ENCODE measurements at places on chromosomes 4 and X.

GRCh38 chr4:78784236-78784865 lies 8.2 kb downstream of the BMP2K start:
- DNase-seq, result no peak

GRCh38 chr4:54109241-54110018 lies 9.5 kb downstream of the GSX2 start:
- no peak for DNase-seq

GRCh38 chr4:153019906-153020305 lies 83.8 kb downstream of the FHDC1 start:
- DNase-seq, result no peak

- DNase-seq, result no peak
These were observed 61.1 kb upstream of the MTM1 start for GRCh38 chrX:150507251-150507856.

DNA sequence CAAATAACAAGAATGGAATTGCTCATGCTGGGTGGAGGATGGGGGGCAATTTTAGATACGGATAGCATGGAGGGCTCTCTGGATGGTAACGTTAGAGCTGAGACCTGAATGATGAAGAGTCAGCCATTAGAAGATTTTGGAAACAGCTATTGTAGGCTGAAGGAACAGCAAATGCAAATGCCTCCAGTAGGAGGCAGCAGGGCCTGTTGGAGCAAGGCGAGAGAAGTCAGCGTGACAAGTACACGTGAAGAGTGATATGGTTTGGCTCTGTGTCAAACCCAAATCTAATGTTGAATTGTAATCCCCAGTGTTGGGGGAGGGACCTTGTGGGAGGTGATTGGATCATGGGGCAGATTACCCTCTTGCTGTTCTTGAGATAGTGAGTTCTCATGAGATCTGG lies 59.3 kb upstream of the SOD3 start:
- DNase-seq, result no peak

DNA sequence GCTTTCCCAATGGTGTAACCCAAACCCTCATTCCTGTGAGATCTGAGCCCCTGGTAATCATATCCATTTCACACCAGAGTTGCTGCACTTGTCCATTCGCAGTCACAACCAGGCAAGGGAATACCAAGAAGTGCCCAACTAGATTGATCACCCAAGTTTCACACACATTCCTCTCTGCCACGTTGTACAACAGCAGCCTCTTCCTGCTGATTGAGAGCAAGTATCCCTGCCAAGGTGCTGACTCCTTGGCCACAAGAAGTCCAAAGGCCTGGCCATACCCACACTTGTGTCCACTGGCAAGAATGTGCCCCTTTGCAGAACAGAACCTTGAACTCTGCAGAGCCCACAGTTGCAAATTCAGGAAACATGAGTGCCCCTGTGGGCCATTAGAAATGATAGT lies 6.5 kb upstream of the ACOT9 start:
- no peak for DNase-seq

DNA sequence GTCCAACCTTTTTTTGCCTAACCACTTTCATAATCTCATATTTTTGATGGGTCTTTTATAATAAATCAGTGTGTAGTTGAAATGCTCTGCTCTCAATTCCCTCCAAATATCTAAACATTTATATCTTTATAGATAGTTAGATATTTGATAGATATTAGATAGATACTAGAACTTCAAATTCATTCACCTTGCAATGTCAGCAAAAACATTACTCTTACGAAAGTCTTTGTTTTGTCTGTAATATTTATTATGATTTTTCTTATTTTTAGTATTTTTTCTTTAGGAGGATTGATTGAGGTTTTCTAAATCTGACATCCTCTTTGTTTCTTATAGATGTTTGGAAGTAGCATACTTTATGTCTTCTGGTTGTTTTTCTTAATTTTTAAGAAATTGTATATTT lies 2563.6 kb downstream of the PCDH7 start:
- no peak for DNase-seq

DNA sequence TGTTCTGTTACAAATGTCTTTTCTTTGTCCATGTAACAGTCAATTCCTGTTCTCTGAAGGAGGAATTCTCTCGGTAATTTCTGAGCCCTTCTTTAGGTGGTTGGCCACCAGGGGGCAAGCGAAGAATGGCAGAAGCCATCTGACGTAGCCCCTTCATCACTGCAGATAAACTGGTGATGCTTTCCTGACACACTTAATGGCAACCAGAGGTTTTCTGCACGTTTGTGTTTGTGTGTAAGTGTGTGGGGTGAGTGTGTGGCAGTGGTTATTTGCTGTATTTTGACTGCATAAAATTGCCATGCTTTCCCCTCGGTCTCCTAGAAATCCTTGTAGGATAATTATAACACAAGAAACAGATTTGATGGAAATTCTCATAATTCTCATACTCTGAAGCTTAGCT lies 64.8 kb upstream of the STOX2 start:
- peak; percentile 64 for DNase-seq

- no peak for DNase-seq
These were observed 8.2 kb downstream of the MSANTD1 start for GRCh38 chr4:3257103-3257555.

DNA sequence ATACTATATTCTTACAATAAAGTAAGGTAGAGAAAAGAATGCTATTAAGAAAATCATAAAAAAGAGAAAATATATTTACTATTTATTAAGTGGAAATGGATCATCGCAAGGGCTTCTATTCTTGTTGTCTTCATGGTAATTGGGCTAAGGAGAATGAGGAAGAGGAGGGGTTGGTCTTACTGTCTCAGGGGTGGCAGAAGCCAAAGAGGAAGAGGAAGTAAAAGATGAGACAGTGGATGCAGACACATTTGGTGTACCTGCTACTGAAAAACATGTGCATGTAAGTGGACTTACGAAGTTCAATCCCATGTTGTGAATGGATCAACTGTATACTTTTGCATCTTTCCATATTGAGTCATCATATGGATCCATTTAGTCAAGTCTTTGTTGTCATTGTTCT lies 1502.1 kb upstream of the ADGRL3 start:
- DNase-seq, result no peak

- DNase-seq, result no peak
These were observed 21.8 kb upstream of the JAKMIP1 start for GRCh38 chr4:6221851-6222760.

- no peak for DNase-seq
These were observed 168.8 kb upstream of the RBPJ start for GRCh38 chr4:26152056-26152455.

DNA sequence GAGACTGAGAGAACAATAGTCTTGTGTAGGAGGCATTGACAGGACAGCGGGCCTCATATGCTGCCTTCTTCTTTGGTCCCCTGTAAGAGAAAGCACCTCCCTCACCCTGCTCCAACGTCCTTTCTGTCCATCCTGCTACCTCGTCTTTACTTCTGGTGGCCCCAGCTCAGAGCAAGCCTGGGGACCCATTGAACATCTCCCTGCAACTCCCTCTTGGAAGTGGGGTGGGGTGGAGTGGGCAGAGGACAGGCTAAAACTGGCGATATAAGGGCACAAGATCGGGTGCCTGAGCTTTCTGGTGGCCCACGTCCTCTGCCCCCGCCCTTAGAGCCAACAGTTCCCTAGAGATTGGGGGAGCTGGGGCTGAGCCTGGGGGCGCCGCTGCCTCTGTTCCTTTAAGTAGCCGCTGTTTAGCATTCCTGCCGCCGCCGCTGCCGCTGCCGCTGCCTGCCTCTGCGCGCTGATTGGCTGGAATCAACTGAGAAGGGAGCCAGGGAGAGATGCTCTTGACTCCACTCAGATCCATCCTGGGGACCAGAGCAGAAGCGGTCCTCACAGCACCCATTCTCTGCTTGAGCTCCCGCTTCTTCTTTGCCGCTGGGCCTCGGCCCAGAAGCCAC lies at the start of gene DLG3:
Gene DLG3 (plus strand): TSS at position 510 of the 620 bp plus-strand sequence. CDS start 367 bp downstream, outside the sequence.
- DNase-seq, result peak; percentile 17

GRCh38 chr4:3211866-3212265 lies 37.1 kb upstream of the MSANTD1 start:
- no peak for DNase-seq

DNA sequence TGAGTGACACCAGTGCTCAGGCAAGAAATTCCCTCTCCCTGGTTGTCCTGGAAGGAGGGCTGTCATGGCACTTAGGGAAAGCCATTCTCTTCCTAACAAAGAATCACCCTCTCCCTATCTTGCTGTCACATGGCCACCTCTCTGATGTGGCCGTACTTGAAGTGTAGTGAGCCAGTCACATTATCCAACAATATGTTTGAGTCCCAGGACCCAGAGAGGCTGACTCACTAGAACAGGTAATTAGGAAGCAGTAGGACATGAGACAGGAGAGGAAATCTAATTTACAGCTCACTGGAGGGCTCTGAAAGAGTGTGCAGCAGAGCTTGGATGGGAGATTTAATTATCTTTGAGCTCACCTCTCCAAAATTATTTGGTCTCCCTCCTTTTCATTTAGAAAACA lies 299.1 kb downstream of the ARHGAP24 start:
- no peak for DNase-seq

DNA sequence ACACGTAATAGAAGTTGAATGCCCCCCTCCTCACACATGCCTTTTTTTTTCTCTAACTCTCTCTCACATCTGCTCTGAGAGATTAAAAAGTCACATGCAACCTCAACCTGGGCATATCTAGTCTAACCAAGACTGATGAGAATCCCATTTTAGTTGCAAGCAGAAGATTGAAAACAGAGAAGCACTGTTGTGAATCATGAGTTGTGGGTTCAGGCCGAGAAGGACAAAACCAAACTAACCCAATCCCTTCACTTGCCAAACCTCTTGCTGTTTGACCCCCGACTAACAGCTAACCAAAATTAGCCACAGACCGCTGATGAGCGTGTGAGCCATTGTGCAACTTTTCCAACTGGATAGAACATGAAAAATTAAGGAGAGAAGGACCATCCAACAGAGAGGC lies 31.8 kb downstream of the CXCL1 start:
- DNase-seq, result no peak

DNA sequence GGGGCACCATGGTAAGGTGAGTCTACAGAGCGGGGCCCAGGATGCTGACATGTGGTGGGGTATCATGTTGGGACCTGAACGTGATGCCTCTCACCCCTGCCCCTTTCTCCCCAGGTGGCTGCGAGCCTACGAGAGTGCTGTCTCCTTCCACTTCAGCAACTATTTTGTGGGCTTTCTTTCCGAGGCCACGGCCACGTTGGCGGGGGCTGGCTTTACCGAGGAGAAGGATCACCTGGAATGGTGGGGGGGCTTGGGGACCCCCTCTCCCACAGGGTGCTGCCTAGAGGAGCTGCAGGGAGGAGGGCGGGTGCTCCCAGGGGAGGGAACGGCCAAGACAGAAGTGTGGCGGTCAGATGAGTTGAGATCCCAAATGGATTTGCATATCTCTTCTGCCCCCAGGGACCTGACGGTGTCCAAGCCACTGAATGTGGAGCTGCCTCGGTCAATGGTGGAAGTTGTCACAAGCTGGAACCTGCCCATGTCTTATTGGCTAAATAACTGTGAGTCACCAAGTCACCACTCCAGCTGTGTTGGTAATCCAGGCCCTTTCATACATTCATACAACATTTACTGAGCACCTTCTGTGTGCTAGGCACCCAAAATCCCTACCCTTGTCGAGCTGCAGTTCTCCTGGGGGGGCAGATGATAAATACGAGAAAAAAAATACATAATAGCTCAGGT lies 5.5 kb downstream of the PORCN start:
- DNase-seq, result no peak

DNA sequence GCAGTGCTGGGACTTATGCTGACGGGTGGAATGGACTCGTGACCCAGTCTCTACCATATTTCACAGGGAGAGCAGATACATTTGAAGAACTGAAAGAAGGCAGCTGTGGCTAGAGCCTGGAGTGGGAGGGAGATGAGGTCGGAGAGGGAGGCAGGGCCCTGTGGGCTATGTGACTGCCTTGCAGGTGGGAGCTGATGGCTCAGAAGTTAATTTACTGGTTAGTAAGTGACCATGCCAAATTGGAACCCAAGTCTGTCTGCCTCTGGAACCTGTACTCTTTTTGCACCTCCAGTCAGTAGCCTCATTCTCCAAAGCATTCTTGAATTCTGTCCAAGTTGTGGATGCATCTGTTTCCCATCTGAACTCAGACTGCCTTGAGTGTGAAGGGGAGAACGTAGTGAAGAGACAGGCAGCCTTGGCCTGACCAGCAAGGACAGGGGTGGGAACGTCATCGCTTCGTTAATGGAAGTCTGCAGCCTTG lies 92.3 kb downstream of the REPS2 start:
- no peak for DNase-seq

GRCh38 chr4:54365691-54366090 lies 136.6 kb downstream of the PDGFRA start:
- no peak for DNase-seq

DNA sequence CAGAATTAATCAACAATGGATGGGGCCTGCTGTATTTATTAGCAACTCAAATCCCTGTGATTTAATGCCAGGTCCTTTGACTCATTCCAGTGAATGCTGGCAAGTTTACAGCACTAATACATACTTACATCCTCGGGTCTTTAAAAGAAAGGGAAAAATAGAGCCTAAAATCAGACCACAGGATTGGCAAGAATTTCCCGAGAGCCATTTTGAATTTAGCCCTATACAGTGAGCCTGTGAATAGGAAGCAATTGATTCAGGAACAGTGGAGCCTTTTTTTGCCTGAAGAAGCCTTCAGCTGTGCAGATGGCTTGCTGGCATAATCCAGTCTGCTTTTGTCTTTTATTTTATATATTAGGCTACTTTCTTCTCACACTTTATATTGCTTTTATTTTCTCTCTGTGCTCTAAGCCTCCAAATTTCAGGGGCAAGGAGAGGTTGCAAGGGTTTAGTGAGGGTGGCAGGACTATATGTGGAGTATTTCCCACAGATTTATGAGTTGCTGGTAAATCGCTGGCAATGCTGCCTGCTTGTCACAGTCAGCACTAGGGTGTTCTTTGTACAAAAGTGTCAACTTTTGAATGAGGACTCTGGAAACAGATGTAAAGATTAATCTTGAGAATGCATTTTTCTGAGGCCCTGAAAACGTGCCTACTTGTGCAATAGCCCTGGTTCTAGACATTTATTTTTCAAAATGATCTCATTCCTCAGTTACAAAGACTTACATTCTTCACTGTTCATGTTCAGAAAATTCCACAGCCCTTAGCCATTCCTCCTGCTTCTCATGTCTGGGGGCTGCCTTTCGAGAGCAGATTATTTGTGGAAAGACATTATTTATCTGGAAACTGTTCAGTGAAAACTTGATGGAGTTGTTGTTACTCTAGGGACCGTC lies 303.5 kb downstream of the SPRY1 start:
- DNase-seq, result no peak

DNA sequence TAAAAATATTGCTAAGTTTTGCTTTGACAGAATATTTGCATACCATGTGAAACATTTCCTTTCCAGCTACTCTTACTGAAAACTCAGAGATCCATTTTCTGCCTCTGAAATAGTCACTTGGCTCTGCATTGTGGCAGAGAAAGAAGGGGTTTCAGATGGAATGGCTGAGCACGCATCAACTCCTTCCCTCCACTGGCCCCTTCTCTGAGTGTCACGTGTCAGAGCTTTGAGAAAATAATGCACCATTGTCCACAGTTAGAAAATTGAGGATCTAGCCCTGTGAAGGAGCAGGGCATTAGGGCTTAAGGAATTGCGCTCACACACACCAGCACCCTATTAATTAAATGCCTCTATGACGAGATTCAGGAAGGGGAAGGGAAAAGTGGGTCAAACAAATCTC lies 78.8 kb upstream of the FAT4 start:
- DNase-seq, result no peak

All from T-helper 2 cell (primary cell).